CD4-positive, alpha-beta T cell treated with Interleukin-10 for 1 hour (primary cell): ENCODE measurements at places on chromosomes 7 and 10.

DNA sequence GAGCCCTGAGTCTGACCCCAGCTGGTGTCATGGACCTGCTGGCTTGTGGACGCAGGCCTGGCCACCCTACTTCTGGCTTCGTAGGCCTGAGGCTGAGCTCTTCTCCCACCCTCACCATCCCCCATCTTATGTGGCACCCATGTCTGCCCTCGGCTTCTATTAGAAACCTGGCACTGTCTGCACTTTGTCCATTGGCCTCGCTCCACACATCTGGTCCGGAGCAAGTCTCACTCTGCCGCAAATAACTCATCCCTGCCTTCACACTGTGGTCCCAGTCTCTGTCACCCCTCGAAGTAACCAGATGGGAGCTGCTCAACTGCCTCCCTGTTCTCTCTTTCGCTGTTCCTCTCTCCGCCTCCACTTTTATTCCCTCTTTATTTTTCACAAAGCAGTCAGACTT lies 78.6 kb downstream of the TRRAP start:
- DNase-seq, result no peak

- DNase-seq, result no peak
These were observed 42.4 kb downstream of the CRCP start for GRCh38 chr7:66157060-66157459.

DNA sequence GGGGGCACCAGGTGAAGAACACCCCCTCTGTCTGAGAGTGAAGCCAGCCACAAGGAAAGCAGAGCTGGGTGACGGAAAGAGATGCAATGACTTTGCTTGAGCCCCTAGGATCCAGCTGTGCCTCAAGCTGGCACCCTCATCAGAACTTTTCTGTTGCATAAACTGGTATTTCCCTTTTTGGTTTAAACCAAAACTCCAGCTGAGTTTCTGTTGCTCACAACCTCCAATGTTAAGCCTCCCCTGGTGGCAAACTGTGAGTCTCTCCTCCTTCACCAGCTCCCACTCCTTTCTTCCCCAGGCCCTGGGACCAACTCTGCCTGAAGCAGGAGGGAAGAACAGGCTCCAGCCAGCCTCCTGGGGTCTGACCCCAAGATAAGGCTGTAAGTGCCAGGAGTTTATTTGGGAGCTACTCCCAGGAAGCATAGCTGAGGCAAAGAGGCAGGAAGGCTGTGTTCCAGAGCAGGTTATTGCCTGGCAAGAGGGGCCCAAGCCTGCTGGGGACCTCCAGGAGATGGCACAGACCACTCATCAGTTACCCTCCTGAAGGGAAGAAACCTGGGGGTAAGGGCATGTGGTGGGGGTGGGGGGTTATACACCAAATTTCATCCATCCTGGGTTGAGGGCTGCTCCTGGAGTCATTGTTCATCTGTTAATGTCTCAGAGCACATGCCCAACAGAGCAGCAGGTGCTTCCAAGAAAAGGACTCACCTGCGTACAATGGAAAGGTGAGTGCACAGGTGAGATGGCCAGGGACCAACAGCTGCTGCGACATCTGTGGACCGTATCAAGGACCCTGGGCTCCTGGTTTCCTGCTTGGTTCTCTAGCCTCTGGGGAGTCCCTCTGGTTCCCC lies 73.3 kb upstream of the NANOS1 start:
- DNase-seq, result no peak

- DNase-seq, result no peak
These were observed 18.0 kb downstream of the ADAP1 start for GRCh38 chr7:936386-937054.

GRCh38 chr10:29820890-29821461 lies 186.2 kb upstream of the SVIL start:
- no peak for DNase-seq

- peak; percentile 12 for DNase-seq
These were observed 879.0 kb upstream of the CELF2 start for GRCh38 chr10:10138685-10139084.

GRCh38 chr7:36852017-36852416 lies 127.7 kb upstream of the AOAH start:
- DNase-seq, result peak; percentile 5

GRCh38 chr10:126569513-126570244 lies 100.8 kb downstream of the C10orf90 start:
- no peak for DNase-seq

DNA sequence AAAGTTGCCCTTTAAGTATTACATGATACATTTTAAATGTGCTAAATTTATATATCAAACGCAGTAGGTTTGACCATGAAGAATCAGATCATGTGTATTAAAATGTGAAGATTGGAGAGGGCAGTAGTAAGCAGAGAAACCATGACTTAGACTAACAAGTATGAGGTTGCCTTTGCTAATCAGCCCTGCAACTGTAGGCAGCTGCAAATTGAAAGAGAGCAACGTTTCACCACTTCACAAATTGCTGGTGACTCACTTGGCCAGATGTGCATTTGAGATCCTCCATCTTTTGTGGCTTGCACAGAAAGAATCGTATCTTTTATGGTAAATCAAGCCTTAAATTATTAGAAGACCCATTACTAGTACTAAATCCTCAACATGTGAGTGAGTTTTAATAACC lies 10.1 kb upstream of the SEMA3A start:
- DNase-seq, result no peak

GRCh38 chr10:14667280-14667679 lies 107.4 kb downstream of the FAM107B start:
- no peak for DNase-seq

DNA sequence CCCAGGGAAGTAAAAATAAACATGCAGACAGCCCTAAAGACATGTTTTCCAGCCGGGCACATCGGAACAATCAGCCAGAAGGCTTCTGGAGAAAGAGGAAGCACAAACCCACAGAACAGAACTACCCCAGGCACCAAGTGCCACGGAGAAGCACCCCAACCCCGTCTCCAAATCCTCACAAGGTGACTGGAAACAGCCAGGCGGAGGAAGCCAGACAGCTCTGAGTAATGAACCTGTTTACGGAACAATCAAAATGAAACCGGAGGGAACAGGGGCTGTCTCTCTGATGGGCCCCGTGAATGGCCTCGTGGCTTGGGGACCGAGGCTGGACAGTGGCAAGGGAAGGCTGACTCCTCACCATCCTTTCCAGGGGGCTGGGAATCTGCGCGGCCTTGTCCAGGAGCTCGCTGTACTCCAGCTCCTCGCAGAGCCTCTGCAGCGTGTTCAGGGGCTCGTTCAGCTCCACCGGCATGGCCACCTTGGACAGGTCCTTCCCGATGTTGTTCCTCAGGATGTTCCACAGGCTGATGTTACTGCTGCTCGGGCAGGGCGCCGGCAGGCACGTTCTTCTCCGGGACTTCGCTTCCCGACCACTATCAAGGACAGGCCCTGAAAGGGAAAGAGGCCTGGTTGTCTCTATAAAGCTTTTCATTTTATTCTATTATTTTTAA lies 77.0 kb upstream of the GSDME start:
- no peak for DNase-seq

- no peak for DNase-seq
These were observed 20.2 kb downstream of the ZMIZ2 start for GRCh38 chr7:44768628-44769371.

DNA sequence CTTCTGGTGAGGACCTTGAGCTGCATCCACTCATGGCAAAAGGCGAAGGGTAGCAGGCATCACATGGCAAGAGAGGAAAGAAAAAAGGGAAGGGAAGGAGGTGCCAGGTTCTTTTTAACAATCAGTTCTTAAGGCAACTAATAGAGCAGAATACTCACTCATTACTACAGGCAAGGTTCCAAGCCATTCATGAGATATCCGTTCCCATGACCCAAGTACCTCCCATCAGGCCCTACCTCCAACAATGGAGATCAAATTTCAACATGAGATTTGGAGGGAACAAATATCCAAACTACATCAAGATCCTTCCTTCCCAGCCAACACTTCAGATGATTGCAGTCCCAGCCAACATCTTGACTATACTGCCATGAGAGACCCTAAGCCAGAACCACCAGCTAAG lies 38.9 kb upstream of the YAE1 start:
- no peak for DNase-seq

DNA sequence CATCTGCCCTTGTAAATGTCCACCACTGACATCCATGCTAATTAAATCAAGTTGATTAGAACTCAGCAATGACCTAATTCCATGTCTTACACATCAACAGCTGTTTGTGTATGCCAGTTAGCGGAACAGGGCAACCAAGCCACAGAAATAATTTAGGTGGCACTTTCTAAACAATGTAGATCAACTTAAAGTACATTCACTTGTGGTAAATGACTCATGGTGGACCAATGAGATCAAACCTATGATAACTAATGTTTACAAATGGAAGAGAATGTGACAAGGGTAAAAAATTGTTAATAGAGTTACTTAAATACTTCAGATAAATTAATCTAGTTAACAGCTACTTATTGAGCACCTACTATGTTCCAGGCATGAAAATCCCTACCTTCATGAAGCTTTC lies 63.1 kb upstream of the ICA1 start:
- no peak for DNase-seq
